ENCODE measurements at places on chromosomes 2 and 18.

GRCh38 chr2:64276417-64277095 lies 132.3 kb upstream of the PELI1 start:
- no peak for DNase-seq

GRCh38 chr2:228115-228514 lies 35.7 kb downstream of the SH3YL1 start:
- DNase-seq: no peak

- DNase-seq: no peak
These were observed 190.6 kb upstream of the SMIM21 start for GRCh38 chr18:75618146-75618545.

DNA sequence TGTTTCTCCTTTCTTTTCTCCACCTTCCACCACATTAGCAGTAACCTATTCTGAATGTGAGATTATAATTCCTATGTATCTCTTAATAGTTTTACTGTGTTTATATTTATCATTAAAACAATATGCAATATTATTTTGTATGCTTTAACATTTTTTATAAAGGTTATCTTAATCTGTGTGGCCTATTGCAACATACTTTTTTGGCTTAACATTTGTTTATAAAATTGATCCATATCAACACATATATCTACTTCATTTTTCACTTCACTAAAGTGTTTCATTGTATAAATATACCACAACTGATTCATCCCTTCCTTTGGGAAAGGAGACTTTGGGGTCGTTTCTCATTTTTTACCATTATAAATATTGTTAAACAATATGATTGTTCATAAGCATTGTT lies 48.6 kb downstream of the ATP9B start:
- no peak for DNase-seq

GRCh38 chr2:222136106-222136630 lies 162.6 kb downstream of the PAX3 start:
- DNase-seq: no peak

DNA sequence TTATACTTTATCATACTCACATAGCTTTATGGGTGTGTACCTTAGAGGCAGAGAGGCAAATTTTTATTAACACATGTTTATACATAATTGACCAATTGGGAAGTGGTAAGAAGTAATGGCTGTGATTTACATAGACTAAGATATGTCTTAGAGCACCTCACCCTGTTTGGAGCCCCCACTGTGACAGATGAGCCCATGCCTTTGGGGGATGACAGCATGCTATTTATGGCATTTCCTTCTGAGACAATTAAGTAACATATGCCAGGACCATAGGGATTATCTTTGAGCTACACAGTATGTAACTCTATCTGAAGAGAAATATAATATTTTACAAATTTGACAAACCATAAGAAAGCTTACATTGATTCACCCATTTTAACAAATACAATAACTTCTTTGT lies 1655.3 kb upstream of the ACVR2A start:
- no peak for DNase-seq

DNA sequence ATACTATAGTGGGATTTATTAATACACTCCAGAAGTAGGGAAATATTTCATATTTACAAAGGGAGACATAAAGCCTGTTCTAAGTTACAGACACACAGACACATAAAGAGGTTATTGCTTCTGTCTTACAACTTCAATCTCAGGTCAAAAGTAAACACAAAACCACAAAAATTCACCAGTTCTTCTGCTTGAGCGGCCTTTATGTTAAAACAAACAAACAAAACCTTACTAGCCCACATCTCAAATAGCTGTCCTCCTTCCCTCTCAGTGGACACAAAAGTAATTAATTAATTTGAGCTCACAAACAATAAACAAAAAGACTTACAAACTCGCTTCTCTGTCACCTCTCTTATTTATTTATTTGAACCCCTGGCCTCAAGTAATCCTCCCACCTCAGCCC lies 1.5 kb upstream of the ASNSD1 start:
- DNase-seq: no peak

- no peak for DNase-seq
These were observed 424.6 kb downstream of the TGIF1 start for GRCh38 chr18:3874581-3874980.

All from HS-27A (cell line).